Daoy (cell line): ENCODE measurements at places on chromosomes 11 and 22. TPM values are rescaled to one million over a fixed set of nuclear protein-coding genes. Genes with fewer than 3 reads are reported as not detected.

- no peak for DNase-seq
These were observed 520.4 kb upstream of the LUZP2 start for GRCh38 chr11:23976426-23976825.

DNA sequence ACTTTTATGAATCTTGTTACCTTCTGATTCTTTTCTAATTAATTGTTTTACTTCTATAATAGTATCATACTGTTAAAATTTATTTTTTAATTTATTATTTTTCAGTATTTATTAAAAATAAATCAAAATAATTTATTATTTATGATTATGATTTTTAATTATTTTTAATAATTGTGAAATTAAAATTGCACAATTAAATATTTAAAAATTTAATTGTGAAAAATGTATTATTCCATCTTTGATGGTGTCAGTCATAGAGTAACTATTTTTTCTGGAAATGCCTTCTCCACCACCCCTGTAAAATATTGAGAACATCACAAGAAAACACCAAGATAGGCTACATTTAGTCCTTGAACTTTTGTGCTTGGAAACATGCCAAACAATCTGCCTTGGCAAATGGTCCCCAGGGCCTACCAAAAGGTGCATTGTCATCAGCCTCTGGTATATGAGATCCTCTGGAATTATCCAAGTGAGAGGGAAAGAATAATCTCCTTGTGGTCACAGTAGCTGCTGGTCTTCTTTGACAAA lies at the start of gene OR8H2:
Gene OR8H2, plus strand, starts transcription at position 478 of the 528 bp plus-strand sequence. CDS start 1,356 bp downstream, outside the sequence.
- DNase-seq = no peak

DNA sequence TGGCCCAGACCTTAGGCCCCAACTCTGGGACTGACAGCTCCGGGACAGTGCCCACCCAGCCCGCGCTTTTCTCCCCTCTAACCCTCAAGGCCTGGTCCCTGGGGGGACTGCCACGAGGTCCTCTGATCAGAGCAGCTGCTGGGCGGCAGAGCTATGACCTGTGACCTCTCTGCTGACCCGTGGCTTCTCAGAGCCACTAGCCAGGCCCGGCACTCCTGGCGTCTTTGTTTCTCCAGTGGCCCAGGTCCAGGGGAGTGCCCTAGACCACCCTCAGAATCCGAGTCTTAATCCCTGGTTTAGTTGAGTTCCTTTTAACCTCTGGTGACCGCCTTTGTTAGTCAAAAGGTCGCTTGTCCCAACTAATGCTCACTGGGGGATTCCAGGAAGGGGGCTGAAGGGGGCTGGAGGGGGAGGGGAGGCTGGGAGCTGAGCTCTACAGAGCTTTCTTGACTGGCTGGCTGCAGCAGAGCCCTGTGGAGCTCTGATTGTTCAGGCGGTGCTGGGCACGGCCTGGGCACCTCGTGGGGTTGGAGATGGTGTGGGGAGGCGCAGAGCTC lies 1.2 kb downstream of the FBLN1 start:
- DNase-seq = no peak

DNA sequence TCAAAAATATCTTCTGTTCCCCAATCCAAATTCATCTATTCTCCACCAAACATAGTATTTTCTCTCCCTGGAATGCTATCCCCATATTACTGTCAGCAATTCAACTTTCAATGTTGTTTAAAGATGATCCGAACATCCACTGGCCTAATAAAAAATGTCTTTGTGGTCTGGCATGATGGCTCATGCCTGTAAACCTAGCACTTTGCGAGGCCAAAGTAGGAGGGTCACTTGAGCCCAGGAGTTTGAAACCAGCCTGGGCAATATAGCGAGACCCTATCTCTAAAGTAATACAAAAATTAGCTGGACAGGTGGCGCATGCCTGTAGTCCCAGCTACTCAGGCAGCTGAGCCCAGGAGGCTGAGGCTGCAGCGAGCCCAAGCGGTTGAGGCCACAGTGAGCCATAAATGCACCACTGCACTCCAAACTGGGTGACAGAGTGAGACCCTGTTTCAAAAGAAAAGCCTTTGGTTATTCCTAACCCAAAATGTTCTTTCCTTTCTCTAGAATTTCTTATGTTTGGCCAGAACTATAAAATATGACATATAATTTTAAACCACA lies 29.8 kb downstream of the SIK3 start:
- no peak for DNase-seq

- no peak for DNase-seq
These were observed 1.2 kb upstream of the FCHSD2 start for GRCh38 chr11:73143126-73143838.

DNA sequence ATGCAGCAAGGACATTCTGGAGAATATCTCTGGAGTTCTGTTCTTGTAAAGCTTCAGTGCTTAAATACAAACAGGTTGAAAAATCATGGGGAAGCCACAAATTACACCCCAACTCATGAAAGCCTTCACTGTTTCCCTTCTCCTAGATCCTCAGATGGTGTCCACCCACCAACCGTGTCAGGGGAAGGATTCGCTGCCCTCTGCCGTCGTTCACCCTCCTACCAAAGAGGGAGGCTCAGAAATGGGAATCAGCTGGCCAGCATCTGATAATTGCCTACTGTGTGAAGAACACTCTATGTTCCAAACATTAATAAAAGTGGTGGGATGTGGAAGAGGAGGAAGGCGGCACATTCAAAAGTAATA lies 7.4 kb upstream of the HEPACAM start:
- no peak for DNase-seq

GRCh38 chr11:101686514-101686913 lies 102.7 kb upstream of the TRPC6 start:
- DNase-seq = no peak

DNA sequence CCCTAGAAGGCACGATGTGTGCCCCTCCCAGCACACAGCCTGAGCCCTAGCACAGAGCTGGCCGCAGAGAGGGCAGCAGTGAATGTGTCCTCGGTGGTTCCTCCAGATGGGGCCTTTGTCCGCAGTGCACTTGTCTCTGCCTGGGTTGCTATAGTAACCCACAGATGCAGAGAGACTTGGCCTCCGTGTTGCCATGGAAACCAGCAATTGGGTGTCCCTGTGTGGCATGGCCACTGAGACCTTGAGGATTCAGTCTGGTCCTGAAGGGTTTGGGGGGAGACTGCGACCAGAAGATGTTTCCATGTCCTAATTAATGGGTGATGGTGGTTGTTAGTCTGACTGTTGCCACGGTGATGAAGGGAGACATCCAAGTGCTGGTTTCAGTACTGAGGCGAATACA lies 42.6 kb upstream of the TUB start:
- no peak for DNase-seq

GRCh38 chr11:12415342-12415966 lies 38.1 kb downstream of the PARVA start:
- no peak for DNase-seq

- DNase-seq = no peak
These were observed 96.4 kb upstream of the BIRC3 start for GRCh38 chr11:102220728-102221467.

The ALDH3B1 gene
- 5.8 and 8.2 TPM in 2 replicates for total RNA-seq

The ANGPTL5 gene
- total RNA-seq = not detected in 2 replicates

The GAL3ST1 gene
- total RNA-seq = 0.12 and 0.29 TPM in 2 replicates

The GRIA4 gene
- total RNA-seq = 1.2 and 1.5 TPM in 2 replicates

The SHANK3 gene
- total RNA-seq = 0.33 and 0.46 TPM in 2 replicates
